Hematopoietic multipotent progenitor cell treated with erythropoietin and hydrocortisone succinate and interleukin-3 and kit ligand, for 4 days (in vitro differentiated cells): ENCODE measurements at places on chromosomes 7 and 10.
A peak's percentile ranks its signal among the peaks of the same experiment; 100 is the strongest.

DNA sequence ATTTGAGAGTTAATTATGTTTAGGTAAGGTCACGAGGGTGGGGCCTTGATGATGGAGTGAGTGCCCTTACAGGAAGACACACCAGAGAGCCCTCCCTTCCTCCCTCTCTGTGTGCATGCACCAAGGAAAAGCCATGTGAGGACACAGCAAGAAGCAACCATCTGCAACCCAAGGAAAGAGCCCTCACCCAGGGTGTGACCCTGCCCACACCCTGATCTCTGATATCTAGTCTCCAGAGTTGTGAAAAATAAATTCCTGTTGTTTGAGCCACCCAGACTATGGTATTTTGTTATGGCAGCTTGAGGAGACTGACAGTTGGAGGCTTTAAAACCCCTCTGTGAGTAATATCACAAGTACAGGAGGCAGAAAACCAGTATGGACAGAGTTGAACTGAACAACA, 15.0 kb upstream of the MCM10 start:
- DNase-seq: peak; percentile 87

DNA sequence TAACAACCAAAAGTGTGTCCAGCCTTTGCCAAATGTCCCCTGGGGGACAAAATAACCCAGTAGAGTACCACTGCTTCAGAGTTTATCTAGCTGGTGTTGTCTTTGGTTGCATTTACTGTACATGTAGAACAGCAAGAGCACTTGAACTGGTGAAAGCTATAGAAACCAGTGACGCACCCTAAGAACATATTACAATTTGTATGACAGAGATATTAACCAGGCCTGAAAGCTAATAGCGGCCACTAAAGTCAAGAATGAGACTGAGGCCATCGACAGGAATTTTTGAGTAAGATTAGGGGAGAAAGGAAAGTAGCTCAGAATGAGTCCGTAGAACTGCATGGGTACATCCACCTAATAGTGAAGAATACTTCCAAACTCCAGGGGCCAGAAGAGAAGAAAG, 236.2 kb downstream of the MTERF1 start:
- no peak for DNase-seq

- no peak for DNase-seq
Measured at GRCh38 chr7:24201226-24201625, 82.8 kb upstream of the NPY start.

GRCh38 chr10:77603534-77603927, 34.1 kb downstream of the KCNMA1 start:
- peak; percentile 62 for DNase-seq

GRCh38 chr10:72292223-72292691, 18.5 kb downstream of the DDIT4 start:
- DNase-seq: no peak
